NCI-H2081 (cell line): ENCODE measurements at places on chromosomes 1 and 21.

DNA sequence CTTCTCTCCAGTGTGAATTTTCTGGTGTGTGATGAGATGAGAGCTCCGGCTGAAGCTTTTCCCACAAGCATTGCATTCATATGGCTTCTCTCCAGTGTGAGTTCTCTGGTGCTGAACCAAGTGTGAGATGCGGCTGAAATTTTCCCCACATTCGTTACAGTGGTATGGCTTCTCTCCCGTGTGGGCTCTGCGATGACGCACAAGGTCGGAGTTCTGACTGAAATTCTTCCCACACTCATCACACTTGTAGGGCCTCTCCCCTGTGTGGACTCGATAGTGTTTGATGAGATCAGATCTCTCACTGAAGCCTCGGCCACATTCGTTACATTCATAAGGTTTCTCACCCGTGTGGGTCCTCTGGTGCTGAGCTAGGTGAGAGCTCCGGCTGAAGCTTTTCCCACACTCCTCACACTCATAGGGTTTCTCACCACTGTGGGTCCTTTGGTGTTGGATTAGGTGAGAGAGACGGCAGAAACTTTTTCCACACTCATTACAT is 7.4 kb downstream of the ZNF436 start:
- no peak for DNase-seq

DNA sequence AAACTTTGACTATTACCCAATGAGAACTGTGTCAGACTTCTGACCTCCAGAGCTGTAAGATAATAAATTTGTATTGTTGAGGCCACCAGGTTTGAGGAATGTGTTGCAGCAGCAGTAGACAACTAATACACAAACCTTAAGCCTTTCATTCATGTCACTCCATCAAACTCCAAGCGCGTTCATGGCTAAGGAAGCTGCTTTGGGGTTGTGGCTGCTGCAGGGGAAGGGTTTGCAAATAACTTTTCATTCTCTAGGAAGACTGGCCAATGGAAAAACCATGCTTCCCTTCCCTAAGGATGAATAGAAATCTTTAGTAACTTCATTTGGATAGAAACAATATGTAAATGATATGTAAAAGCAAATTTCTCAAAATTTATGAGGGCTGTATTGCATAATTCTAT is 170.4 kb downstream of the RHOU start:
- DNase-seq: no peak

- no peak for DNase-seq
Observed at GRCh38 chr1:55582084-55582483, 366.9 kb upstream of the USP24 start.

- no peak for DNase-seq
Observed at GRCh38 chr21:43676391-43676790, 17.0 kb downstream of the RRP1B start.

GRCh38 chr1:32309960-32310359 is 18.1 kb downstream of the HDAC1 start:
- DNase-seq: no peak

- no peak for DNase-seq
Observed at GRCh38 chr1:3869751-3870301, 12.6 kb downstream of the DFFB start.

DNA sequence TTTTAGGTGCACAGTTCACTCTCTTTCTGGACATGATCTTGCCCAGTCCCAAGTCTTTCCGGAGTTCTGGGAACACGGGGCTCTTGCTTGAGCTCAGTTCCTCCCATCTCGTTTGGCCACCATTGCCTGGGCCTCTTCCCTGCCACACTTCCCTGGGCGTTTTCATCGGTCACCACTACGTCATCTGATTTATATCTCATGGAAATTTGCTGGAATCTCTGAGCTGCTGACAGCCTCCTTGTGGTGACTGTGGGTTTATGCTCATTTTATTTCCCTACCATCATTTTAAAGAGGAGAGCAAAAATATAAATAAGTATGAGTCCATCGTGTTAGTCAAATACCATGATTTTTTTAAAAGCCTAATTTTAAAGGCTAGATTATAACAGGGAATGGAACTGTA is 449.1 kb upstream of the KAZN start:
- no peak for DNase-seq

GRCh38 chr1:167522246-167522645 is 3.9 kb upstream of the CD247 start:
- no peak for DNase-seq

DNA sequence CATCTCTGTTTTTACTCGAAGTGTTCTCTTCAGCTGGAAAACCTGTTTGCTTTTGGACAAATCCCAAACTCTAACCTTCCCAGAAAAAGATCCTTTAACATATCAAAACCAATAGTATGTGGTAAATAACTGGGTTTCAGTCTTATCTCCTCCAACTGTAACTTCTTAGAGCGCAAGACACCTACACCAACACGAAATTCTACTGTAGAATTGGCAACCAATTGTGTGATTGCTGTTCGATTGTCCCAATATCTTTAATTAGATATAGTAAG is 5.8 kb upstream of the MPZL1 start:
- DNase-seq: no peak

- no peak for DNase-seq
Observed at GRCh38 chr1:46638921-46639320, 22.3 kb upstream of the MOB3C start.

GRCh38 chr21:16634515-16634914 is 878.3 kb upstream of the CXADR start:
- DNase-seq: no peak

DNA sequence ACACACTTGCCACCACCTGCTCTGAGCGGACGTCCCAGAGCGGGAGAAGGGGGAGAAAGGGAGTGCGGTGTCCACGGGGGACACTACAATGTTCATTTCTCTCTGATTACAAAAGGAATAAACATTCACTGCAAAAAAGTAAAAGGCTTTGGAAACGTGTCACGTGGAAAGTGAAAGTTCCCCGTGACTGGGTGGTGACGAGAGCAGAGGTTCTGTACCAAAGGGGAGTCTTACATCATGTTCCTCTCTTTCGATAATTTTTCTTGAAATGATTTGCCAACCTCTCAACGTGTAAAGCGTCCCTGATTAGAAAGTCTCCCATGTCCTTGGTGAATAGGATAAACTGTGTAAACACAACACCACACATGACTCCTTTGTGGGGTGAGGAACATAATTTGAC is 22.0 kb upstream of the PRDM15 start:
- no peak for DNase-seq

DNA sequence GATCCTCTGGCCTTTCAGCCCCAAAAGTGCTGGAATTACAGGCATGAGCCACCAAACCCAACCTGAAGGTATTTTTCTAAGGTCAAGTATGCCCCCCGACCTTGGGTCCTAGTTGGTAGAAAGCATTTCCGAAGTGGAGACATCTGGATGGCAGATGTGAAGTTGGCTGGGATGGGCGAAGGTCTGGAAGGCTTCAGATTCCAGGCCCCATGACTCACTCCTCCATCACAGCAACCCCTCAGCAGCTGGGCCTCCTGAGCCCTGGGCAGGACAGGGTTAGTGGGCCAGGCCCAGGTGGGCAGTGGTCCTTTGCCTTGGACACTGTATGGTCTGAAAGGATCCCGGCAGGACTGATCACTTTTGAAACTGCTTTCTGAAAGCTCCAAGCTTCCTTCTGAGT is 23.3 kb downstream of the NAV1 start:
- no peak for DNase-seq
